ENCODE measurements at places on chromosomes 16 and 17. TPM values are rescaled to one million over a fixed set of nuclear protein-coding genes. Genes with fewer than 3 reads are reported as not detected.

Gene TUBB3
- total RNA-seq: 61.5 TPM

DNA sequence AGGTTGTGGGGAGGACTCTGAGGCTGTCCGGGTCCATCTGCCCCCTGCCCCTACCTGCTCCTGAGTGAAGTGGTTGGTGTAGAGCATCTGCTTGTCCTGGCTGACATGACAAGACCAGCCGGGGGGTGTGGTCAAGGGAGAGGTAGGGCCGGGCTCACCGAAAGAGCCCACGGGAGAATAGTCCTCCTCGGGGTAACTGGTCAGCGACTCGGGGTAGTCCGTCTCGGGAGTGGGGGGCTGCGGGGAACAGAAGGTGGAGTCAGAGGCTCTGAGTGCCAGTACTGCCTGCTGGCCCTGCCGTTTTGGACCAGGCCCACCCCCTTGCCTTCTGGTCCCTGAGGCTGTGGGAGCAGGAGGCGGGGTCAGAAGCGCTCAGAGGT lies 27.8 kb downstream of the ARHGAP27 start:
- H3K36me3 ChIP-seq: peaks cover 42% of the 10 kb centered on the region
- H3K27me3 ChIP-seq: no peaks in the 10 kb centered on the region
- no peak overlapping the region for H3K27ac ChIP-seq
- no peak for DNase-seq
- peak overlapping the region; percentile 19 for H3K4me3 ChIP-seq

Gene RPRML
- not detected for total RNA-seq

DNA sequence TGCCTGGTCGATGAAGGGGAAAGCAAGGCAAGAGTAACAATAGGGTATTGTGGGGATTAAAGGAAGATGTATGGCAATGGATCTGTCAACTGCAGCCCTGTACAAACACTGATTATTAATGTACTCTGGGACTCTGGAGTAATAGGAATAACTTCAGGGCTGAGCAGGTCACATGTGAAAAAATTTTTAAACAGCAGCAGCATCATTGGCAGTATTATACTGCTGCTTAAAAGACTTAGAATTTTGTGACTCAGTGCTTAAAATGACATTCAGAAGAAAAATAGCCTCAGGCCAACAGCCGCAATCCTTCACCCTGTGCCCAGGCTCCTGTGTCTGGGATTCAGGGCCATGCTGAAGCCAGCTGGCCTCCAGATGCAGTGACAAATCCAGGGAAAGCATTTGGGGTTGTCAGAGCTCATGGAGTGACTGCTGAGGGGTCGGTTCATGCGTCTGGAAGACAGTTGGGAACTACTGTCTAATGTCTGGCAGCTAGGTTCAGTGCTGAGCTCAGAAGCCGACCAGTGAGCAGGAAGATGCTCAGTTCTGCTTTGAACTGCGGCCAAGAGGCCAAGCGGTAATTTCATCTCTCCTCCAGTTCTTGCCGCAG lies 22.2 kb downstream of the TEX2 start:
- peak overlapping the region; percentile 4 for H3K27ac ChIP-seq
- H3K4me3 ChIP-seq: no peak overlapping the region
- no peaks in the 10 kb centered on the region for H3K27me3 ChIP-seq
- no peak for DNase-seq

Gene SPATA20
- total RNA-seq: 47.8 TPM

Gene TBC1D3I
- 3.3 TPM for total RNA-seq

Gene GRAPL
- not detected for total RNA-seq

Data from Calu3 (cell line).